Activated naive CD8-positive, alpha-beta T cell treated with anti-CD3 and anti-CD28 coated beads for 36 hours (primary cell): ENCODE measurements at places on chromosomes 7 and 10. TPM values are rescaled to one million over a fixed set of nuclear protein-coding genes. Genes with fewer than 3 reads are reported as not detected.

FAM13C gene
- total RNA-seq = 0.21 TPM

FMC1 gene
- 6.3 TPM for total RNA-seq

PCDH15 gene
- total RNA-seq = not detected

SPDYE2B gene
- total RNA-seq = not detected

CLCN1 gene
- total RNA-seq = not detected

AQP1 gene
- total RNA-seq = 0.10 TPM

KCNH2 gene
- total RNA-seq = 0.45 TPM

NPFFR1 gene
- total RNA-seq = not detected

TSPAN33 gene
- total RNA-seq = 18.7 TPM

PRSS1 gene
- total RNA-seq = not detected

ELOVL3 gene
- not detected for total RNA-seq

GJC3 gene
- total RNA-seq = 1.2 TPM

PRSS37 gene
- not detected for total RNA-seq

GDF10 gene
- total RNA-seq = 4.1 TPM

FOXI2 gene
- total RNA-seq = not detected

ASB10 gene
- total RNA-seq = not detected

CUZD1 gene
- total RNA-seq = 1.7 TPM

NODAL gene
- total RNA-seq = not detected

LMTK2 gene
- total RNA-seq = 11.2 TPM

CHAT gene
- not detected for total RNA-seq

PSD gene
- total RNA-seq = 5.2 TPM

WDR91 gene
- total RNA-seq = 12.3 TPM

NEUROD6 gene
- total RNA-seq = not detected

WNT8B gene
- not detected for total RNA-seq

C10orf53 gene
- total RNA-seq = not detected

MSMB gene
- total RNA-seq = not detected

MYO1G gene
- 306 TPM for total RNA-seq

ATG9B gene
- 12.3 TPM for total RNA-seq

C10orf62 gene
- total RNA-seq = not detected

CALML5 gene
- not detected for total RNA-seq

STEAP1B gene
- 0.18 TPM for total RNA-seq

ACTR1A gene
- 54.9 TPM for total RNA-seq

SPDYE11 gene
- total RNA-seq = not detected

PDGFA gene
- 4.1 TPM for total RNA-seq

CYP26C1 gene
- not detected for total RNA-seq

GDF2 gene
- total RNA-seq = not detected

PRKAR1B gene
- total RNA-seq = 38.1 TPM

CCL24 gene
- total RNA-seq = not detected

TEX47 gene
- total RNA-seq = not detected

CHRM2 gene
- not detected for total RNA-seq

UFSP1 gene
- total RNA-seq = 1.7 TPM

CRYGN gene
- 0.12 TPM for total RNA-seq
